Progenitor cell of endocrine pancreas (in vitro differentiated cells): ENCODE measurements at places on chromosomes 16 and 17. TPM values are rescaled to one million over a fixed set of nuclear protein-coding genes. Genes with fewer than 3 reads are reported as not detected.

Gene LLGL2
- total RNA-seq: 232 and 235 TPM in 2 replicates

Gene CX3CL1
- 0.53 and 0.74 TPM in 2 replicates for total RNA-seq

Gene KIAA0753
- total RNA-seq: 55.9 and 58.2 TPM in 2 replicates

Gene KCTD13
- 31.4 and 34.7 TPM in 2 replicates for total RNA-seq

Gene SPNS1
- total RNA-seq: 36.6 and 41.1 TPM in 2 replicates

Gene ACD
- total RNA-seq: 32.7 and 34.7 TPM in 2 replicates

Gene HSF5
- total RNA-seq: 0.11 and 0.12 TPM in 2 replicates

Gene PRSS22
- 23.3 and 25.9 TPM in 2 replicates for total RNA-seq

Gene LLGL1
- total RNA-seq: 75.8 and 76.7 TPM in 2 replicates

Gene RAB37
- 3.2 TPM in 2 replicates for total RNA-seq

Gene SCNN1B
- total RNA-seq: not detected in 2 replicates

Gene SULT1A2
- total RNA-seq: 3.2 and 3.9 TPM in 2 replicates

Gene TMEM101
- 27.5 and 28.9 TPM in 2 replicates for total RNA-seq

Gene TMC5
- 9.9 and 10.9 TPM in 2 replicates for total RNA-seq

Gene CCL7
- not detected in 2 replicates for total RNA-seq

Gene ST6GALNAC2
- 0.62 and 1.2 TPM in 2 replicates for total RNA-seq

Gene TPSG1
- not detected in 2 replicates for total RNA-seq

Gene DNAH3
- total RNA-seq: 0.19 and 0.22 TPM in 2 replicates

Gene CCL2
- not detected in 2 replicates for total RNA-seq

Gene SECTM1
- not detected in 2 replicates for total RNA-seq

Gene CMTM2
- total RNA-seq: 0.58 TPM in 1 of 2 replicates, not detected in the other

Gene CHST5
- total RNA-seq: 0.24 and 0.93 TPM in 2 replicates

Gene PERCC1
- total RNA-seq: 7.1 and 7.6 TPM in 2 replicates

Gene ALDOA
- 273 and 283 TPM in 2 replicates for total RNA-seq

Gene BAHCC1
- total RNA-seq: 36.9 and 40.5 TPM in 2 replicates

Gene KRTAP4-1
- total RNA-seq: not detected in 2 replicates

Gene TTYH2
- 0.69 and 1.1 TPM in 2 replicates for total RNA-seq

Gene TSR3
- total RNA-seq: 52.6 and 56.8 TPM in 2 replicates
